ENCODE measurements at places on chromosomes 3 and 15.

DNA sequence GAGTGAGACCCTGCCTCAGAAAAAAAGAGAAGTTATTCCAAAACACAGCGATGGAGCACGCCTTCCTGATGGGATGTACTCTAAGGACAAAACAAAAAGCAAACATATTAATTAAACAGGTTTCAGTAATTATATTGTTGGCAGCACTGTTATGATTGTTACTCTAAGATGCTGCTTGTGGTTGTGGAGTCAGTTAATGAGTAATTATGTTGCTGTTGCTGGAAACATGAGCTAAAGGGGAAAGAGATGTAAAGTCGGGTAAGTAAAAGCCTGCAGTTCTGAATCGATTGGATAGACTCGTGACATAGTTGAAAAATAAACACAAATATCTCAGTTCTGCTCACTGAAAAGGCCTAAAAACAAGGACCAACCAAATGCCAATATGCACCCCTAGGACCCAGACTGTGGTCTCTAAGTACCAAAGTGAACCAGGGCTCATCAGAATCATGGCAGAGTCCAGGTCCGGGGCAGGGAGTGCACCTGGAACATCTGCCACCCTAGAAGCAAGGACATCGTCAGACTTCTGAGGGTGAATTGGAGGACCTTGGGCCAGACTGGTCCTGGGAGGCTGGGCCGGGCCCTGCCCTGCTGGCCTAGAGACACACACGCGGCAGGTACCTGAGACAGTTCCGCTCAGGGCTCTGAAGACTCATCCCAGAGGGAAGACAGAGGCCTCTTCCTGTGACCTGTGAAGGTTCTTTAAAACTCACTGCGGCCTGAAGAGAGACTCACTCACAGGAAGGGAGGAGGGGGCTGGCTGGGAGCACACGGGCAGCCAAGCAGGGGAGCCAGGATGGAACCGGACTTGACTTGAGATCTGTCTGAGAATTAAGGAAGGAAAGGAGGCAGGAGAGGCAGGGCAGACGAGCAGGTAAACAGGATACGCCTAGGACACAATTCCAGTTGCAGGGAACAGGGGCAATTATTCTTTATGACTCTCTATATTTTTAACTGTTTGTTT lies 140.5 kb downstream of the LRRK1 start:
- no peak for DNase-seq

GRCh38 chr15:85545185-85545584 lies 164.8 kb downstream of the AKAP13 start:
- peak; percentile 18 for DNase-seq

GRCh38 chr3:7927864-7928263 lies 573.8 kb upstream of the LMCD1 start:
- DNase-seq, result no peak

DNA sequence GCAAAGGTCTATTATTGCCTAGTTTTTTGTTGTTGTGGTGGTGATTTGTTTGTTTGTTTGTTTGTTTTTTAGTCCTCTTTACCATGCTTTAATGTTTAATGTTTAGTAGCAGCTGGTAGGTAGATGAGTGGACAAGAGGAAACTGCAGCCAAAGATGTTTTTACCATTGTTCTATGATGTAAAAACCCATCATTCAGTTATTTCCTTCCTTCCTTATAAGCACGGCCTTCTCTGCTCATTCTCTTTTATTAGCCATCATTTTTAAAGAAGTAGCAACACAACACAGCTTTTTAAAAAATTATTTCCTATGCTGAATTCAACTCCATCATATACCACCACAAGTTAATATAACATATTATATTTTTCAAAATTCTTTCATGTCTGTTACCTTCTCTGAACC lies 58.5 kb upstream of the BOC start:
- DNase-seq, result no peak

DNA sequence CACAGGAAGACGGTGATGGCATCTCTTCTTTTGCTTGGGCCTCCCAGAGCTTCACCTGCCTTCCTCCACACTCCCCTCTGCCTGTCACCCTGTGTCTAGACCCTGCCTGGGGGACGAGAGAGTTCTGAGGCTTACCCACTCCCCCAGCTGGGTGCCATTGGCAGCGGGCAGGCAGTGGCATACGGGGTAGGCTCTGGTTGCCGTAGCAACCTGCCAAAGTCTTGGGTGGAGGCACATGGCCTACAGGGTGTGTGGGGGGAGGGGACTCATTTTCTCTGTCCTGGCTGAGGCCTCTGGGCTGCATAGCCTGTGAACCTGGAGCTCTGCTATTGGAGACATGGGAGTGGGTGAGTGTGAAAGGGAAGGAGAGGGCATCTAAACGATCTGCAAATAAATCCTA lies 4.4 kb downstream of the INSYN1 start:
- DNase-seq, result no peak

DNA sequence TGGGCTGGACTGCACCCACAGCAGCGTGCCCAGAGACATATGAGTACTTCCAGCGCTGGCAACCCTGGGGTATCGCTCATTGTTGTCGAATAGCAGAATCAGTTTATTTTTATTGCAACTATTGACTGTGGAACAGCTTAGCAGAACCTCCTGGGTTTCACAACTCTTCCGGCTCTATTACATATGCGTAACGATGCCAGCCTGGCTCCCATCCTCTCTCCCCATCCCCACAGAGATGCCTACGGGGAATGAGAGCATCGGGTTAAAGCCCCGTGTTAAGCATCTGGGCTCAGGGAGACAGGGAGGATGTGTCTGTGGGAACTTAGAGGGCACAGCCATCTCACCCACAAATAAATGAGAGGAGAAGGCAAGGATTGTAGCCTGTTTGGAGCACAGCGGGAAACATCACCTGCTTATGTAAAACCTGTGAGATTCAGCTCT lies 76.6 kb upstream of the DLG1 start:
- DNase-seq, result no peak

GRCh38 chr3:53056442-53056841 lies 10.6 kb upstream of the SFMBT1 start:
- no peak for DNase-seq

GRCh38 chr3:119375106-119375505 lies 80.9 kb downstream of the ARHGAP31 start:
- DNase-seq, result no peak

DNA sequence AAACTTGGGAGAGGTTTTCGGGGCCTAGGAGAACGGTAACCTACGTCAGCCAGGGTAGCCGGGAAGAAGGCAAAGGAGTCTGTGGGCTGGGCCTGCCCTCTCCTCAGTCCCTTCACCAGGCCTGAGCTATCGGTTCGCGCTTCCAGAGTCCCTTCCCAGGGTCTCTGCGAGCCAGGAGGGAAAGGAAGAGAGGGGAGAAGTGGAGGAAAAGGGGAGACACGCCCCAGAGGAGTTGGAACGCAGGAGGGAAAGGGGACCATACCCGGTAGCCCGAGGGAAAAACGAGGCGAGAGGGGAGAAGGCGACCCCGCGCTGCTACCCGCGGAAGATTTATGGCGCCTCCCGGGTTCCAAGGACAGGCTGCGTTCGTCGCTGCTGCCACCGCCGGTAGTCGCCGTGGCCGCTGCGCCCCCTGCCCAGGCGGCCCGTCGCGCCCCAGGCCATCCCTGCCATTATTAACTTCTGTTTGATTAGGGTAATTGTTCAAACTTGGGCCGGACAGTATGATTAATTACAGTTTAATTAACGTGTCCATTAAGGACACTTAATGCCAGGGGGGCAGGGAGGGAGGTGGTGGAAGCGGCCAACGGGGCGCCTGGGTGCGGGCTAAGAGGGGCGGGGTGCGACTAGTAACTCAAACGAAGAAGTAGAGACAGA lies 3.4 kb upstream of the SKOR1 start:
- DNase-seq, result no peak

- no peak for DNase-seq
Measured at GRCh38 chr15:64024172-64025050, 21.9 kb downstream of the DAPK2 start.

DNA sequence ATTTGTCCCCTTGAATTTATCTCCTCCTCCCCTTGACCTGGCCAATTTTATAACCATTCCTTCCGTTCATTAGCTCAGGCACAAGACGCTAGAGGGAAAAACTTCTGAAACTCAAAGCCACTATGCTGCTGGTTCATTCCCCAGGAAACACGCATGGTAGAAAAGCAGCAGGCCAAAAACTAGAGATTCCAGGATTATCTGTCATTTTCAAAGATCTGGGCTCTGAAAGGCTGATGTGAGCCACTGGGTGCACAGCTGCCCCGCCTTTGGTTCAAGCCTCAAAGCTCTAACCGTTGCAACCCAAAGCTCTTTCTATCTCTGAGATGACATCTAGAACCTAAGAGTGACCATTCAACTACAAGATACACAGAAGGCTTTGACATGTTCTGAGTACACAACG lies 6.1 kb downstream of the ANP32A start:
- no peak for DNase-seq

GRCh38 chr15:68200016-68200861 lies 4.9 kb downstream of the CALML4 start:
- DNase-seq, result no peak

GRCh38 chr3:168212664-168213285 lies 117.1 kb upstream of the GOLIM4 start:
- DNase-seq, result no peak

- peak; percentile 83 for DNase-seq
Measured at GRCh38 chr3:107208100-107208499, 169.1 kb upstream of the CCDC54 start.

DNA sequence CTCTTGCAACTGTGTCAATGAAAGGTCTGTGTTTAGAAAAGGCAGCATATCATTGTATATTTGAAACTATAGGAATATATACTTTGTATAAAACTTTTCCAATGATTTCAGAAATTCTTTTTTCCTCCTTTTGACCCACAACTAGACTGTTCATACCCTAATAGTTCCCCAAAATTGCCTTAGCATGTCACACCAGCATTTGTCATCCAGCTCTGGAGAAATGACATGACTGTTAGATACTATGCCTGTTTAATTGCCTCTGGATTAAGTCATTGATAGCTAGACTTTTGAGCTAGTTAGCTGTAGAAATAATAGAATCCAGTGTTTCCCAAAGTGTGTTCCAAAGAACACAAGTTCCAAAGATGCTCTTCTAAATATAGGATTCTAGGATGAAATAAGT lies 32.4 kb downstream of the B3GALNT1 start:
- no peak for DNase-seq

- no peak for DNase-seq
Measured at GRCh38 chr15:70597056-70597603, 166.2 kb downstream of the UACA start.

DNA sequence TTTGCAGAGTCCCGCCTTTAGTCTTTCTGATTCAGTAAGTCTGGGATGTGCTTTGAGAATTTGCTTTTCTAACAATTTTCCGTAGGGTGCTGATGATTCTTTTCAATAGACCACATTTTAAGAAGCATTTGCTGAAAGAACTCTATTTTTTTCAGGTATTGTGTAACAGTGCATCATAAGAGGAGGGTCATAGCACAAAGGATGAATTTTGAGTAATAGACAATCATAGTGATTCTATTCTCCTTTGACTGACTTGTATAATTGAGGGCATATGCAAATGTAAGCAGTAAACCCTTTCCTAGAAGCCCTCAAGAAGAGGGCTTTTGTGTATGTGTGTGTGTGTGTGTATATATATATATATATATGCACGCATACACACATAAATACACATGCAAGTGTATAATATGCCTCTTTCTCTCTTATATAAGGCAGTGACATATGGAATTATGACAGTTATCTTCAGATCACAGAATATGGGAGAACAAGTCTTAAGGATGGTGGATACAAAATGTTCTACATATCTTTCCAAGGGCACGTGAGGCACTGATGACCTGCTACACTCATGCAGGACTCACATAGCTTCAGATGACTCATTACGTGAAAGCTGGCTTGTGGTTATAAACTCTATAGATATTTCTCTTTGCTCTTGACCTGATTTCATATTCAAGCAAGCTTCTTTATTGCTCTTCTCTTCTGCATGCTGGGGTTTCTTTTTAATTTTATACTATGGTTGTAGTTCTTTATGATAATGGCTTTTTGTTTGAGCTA lies 6.5 kb upstream of the PLSCR1 start:
- no peak for DNase-seq

DNA sequence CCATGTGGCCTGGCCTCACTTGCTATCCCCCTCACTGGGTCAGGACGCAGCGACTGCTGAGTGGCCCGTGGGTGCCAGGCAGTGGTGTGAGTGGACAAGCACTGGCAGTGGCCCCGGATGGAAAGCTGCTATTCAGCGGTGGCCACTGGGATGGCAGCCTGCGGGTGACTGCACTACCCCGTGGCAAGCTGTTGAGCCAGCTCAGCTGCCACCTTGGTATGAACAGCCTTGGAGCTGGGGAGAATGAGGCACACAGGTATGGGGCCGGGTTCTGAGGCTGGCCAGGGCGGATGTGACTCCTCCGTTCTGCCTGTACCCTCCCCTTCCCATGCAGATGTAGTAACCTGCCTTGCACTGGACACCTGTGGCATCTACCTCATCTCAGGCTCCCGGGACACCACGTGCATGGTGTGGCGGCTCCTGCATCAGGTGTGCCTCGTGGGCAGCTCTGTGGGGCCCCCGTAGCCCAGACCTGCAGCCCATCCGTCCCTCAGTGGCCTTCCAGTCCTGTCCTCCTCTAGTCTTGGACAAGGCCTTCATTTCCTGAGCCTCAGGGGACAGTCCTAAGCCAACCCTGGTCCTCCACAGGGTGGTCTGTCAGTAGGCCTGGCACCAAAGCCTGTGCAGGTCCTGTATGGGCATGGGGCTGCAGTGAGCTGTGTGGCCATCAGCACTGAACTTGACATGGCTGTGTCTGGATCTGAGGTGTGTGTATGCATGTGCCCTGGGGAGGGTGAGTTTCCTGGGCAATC lies 28.2 kb downstream of the NBEAL2 start:
- DNase-seq, result no peak

GRCh38 chr3:20589275-20589674 lies 403.3 kb upstream of the SGO1 start:
- no peak for DNase-seq

GRCh38 chr15:47890397-47891150 lies 173.3 kb downstream of the SEMA6D start:
- DNase-seq, result no peak

- peak; percentile 9 for DNase-seq
Measured at GRCh38 chr3:183878071-183878470, 6.6 kb downstream of the PARL start.

DNA sequence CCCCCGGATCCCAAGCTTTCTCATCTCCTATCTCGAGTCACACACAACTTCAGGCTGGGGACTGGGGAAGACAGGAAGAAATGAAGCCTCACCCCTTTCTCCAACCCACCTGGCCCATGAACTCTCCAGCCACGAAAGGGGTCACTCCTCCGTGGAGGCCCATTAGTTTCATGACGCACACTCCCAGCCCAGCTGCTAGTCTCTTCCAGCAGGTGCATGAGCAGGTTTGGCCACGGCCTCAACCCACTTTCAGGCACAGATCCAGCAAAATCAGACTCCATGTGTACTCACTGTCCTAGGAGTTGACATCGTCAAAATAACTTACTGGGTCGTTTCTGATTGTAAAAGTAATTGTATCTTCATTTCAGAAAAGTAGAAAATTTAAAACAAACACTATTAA lies 76.6 kb downstream of the C3orf70 start:
- DNase-seq, result no peak

- DNase-seq, result no peak
Measured at GRCh38 chr15:64351265-64351664, 4.7 kb downstream of the CSNK1G1 start.

Measured in hippocampal formation (tissue), 2 donors.